ENCODE measurements at places on chromosomes 1 and 21.

GRCh38 chr1:5979536-5980313 is 12.5 kb downstream of the NPHP4 start:
- DNase-seq = no peak

DNA sequence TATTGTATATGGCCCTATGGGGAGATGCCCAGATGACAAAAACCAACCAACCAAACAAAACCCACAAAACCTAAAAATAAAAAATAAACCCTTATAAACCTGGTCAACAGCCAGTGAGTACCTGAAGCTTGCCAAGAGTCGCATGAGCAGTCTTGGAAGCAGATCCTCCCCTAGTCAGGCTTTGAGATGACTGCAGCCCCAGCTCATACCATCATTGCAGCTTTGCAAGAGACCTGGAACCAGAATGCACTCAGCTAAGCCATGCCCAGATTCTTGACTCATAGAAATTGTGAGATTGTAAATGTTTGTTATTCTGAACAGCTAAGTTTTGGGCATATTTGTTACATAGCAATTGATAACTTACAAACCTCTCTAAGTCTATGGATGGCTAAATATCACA is 326.8 kb downstream of the HLX start:
- no peak for DNase-seq

DNA sequence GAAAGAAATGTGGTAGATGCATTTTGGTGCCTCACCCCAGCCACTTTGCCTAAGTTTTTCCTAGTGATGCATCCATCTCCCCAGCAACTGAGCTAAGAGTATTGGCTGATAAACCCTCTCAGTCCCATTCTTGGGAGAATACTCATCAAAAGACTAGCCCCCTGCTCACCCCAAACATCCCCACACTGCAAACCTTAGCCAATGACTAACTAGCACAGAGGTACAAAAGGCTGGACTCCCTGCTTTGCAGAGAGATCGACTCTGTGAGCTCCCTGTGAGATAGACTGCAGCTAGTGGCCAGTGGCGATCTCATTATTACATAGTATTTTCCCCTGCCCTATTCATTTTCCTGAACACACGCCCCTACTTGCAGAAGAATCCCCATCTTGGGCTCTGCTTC is 155.3 kb downstream of the HHIPL2 start:
- DNase-seq = no peak

- no peak for DNase-seq
Measured at GRCh38 chr1:95027046-95027445, 45.7 kb downstream of the ALG14 start.

- no peak for DNase-seq
Measured at GRCh38 chr1:226985839-226986463, 45.9 kb downstream of the COQ8A start.

DNA sequence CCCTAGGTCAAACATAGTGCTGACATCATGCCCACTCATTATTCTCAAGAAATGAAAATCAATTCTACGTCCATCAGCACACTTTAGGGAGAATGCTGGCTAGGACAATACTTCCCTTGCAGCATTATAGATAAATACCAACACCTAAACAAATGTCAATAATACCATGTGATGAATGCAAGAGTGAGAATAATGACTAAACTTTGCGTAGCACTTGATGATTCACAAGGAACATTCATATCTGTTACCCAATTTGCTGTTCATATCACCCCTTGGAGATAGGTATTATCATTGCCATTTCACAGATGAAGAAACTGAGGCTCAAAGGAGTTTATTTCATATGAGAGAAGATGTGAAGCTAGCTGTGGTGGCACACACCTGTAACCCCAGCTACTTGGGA is 24.8 kb upstream of the EPS15 start:
- no peak for DNase-seq

DNA sequence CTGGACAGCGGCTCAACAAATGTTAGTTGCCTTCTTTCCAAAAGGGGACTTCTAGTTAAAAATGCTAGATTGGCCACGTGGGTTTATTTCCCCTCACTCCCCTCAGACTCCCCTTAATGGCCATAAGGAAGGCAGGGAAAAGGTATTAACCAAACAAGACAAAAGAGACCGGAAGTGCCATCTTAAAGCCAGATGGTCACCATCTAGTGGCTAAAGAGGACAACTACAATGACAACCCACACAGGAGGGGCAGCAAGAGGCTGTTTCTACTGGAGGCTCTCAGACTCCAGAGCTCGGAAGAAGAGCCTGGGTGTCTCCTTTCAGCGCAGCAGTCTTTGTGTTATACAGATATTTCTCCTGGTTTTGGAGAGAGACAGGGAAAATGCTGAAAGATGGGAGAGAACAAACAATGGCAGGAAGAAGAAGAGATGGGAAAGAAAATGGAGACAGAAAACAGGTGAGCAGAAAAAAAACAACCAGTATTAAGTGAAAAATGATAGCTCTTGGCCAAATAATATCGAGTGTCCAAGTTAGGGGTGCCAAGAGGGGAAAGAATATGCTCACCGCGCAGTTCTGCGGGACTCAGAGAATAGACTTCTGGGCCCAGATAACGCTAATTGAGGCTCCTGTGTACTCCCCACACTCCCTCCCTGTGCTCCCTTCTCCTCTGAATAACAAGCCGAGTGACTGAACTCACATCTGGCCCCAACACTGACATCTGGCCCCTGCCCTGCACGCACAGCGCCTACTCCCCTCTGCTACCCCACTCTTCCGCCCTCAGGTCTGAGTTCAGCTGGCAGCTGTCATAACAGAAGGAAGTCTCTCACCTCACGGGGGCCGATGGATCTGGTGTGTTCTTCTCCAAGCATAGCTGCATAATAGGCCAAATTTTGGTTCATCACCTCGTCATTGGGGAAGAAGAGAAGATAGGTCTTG is 9.6 kb downstream of the P3H1 start:
- DNase-seq = peak; percentile 82

DNA sequence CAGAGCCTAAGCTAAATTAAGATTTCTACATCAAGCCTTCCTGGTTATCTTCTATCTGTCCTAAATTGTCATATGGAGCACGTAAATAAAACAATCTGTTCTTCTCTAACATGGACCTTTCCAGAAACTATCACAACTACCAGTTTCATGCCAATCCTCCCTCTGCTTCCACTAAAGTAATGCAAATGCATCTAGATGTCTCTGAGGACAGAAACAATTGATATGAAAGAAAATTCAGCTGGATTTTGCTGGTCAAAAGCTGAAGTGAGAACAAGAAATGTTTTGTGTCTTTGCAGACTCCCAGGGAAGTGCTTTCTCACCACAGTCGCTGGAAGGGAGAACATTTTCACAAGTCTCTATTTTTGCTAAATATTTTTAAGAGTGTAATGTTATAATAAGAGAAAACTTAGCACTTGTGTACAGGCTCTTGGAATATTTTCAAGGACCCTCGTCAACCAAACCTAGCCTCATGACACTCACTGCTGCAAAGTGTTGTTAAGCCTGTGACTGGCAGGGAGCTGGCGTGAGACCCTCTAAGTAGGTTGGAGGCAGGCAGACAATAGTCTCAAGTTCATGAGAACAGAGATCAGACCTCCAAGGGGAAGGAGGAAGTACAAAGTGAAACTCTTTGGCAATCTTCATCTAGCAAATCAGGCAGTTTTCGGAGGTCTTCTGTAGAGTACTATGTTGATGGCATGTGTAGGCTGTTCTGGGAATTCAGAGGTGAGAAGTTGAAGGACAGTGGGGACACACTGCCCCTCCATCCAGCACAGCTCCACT is 38.8 kb downstream of the DNASE2B start:
- no peak for DNase-seq
